ENCODE measurements at places on chromosomes 11 and 22.

GRCh38 chr11:130024361-130024760 is 21.7 kb upstream of the PRDM10 start:
- DNase-seq: no peak

GRCh38 chr11:88115828-88116755 is 59.2 kb downstream of the RAB38 start:
- no peak for DNase-seq

DNA sequence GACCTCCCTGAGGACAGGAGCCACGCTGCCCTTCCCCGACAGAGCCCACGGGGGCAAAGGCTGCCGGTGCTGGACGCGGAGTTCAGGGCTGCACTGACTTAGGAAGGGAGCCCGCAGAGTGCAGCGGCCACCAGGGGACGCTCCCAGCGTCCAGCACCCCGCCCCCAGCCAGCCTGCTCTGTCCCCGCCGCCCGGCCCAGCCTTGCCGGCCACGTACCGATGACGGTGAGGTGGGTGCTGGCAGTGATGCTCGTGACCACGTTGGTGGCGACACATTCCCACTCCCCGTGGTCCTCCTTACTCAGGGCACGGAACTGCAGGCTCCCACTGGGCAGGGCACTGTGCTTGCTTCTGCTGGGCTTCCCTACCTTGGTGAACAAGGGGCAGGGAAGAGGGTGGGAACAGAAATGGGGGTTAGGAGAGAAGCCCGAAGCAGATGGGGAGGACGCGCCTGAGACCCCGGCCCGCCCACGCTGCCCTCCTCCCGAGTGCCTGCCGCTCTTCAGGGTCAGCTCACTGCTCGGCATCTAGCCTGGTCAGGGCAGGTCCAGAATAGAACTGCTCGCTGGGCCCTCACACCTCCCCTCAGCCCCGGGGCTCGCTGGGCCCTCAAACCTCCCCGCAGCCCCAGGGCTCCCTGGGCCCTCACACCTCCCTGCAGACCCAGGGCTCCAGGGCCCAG is 25.9 kb downstream of the IGSF9B start:
- no peak for DNase-seq

DNA sequence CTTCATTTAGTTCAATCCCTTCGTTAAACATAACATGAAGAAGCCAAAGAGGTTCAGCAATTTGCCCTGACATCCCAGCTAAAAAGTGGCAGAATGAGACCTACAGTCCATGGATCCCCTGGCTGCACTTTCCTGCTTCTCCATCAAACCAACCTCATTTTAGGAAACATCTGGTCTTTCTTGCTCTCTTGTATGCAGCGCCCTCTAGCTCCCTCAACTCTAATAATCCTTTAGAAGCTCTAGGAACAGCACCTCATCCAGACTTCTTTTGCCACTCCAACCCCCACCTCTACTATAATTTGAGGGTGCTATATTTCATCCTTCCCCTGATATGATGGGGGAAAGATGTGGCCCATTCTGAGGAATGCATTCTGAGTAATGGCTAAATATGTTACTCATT is 7.4 kb downstream of the CNTF start:
- DNase-seq: no peak

DNA sequence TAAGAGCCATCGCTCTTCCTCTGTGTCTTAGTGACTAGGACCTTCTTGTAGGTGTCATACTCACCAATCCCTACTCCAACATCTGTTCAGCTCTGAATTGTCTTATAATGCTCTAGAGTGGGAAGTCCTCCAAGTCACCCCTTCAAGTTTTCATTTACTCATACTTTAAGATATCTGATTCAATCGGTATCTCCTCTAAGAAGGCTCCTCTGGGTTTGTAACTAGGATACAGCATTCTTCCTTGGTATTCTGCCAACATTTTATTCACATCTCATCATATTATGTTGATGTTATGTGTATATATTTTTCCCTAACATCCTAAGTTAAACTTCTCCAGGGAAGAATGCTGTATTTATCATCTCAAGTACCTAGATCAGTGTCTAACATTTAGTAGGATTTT is 662.1 kb downstream of the NTM start:
- DNase-seq: no peak

GRCh38 chr11:102680945-102681344 is 24.6 kb downstream of the MMP27 start:
- DNase-seq: no peak
